AG04449 (cell line): ENCODE measurements at places on chromosomes 12 and 14.

DNA sequence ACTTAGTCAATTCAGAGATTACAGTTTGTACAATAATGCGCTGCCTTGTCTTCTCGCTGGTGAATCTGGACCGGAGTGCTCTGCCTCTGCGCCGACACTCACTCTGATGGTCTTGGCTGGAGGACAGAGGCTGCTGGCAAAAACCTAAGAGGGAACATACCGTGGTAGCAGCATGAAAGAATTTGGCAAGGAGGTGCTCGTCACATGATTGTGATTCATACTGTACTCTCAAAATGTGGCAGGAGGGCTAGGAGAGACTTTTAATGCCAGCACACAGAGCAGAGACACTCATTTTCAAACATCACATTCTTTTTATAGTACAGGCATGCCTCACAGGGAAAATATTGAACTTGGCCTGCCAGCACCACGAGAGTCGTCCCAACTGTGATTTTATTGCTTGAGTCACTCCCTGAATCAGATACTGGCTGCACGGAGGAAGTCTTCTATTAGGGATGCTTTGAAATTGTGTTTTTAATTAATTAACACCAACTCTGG, 67.8 kb downstream of the HMGA2 start:
- peak; percentile 99 for DNase-seq

- no peak for DNase-seq
Observed at GRCh38 chr12:119631930-119632678, 35.8 kb upstream of the PRKAB1 start.

GRCh38 chr14:87864356-87865270, 128.4 kb downstream of the GALC start:
- DNase-seq, result no peak

DNA sequence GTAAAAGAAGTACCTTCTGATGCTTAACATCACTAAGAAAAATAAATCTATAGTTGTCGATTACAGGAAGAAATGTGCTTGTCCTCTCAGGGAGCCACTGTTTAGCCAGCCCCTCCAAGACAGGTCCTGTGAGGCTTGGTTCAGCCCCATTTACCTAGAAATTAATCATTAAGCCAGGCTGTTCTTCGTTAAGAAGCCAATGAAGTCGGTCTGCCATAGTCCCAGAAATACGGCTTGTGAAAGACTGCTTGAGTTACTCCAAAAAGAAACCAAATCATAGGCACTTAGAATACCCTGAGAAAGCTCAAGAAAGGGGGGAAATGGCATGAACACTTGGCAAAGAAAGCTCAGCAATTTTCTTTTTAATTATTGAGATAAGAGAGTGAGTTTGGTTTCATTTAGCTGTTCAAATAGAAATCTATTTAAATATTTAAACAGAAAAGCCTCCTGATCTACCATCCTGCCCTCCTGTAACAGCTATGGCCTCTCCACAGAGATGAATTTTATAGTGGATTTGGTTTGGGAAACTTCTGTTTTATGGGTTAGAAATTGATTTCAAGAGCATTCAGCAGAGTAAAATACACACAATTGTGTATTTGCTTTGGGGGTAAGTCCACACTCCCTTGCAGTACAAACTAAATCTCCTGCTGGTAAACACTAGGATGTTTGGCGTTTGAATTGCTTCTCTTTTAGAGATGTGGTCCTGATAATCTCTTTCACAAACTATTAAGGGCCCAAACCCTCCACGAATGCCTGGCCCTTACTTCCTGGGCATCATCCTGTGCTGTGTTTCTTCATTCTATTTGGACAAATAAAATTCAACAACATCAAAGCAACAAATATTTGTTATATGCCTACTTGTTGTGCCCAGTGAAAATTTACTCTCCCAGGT, 234.4 kb downstream of the SEC23A start:
- DNase-seq, result no peak

GRCh38 chr12:110149086-110149660, 25.0 kb downstream of the IFT81 start:
- no peak for DNase-seq

DNA sequence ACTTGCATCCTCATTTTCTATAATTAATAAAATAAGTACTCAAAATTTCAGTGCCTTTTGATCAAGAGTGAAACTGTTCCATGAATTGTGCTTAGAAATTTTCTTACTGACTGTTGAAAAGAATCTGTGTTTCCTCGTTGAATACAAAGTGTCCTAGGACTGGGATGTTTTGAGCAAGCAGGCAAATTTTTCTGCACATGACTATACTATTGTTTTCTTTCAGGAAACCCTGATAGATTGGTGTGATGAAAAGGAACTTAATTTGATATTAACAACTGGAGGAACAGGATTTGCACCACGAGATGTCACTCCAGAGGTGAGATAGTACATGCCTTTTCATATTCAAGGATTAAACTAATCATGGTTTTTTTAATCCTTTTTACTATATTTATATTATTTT, 316.3 kb downstream of the GPHN start:
- DNase-seq, result no peak

DNA sequence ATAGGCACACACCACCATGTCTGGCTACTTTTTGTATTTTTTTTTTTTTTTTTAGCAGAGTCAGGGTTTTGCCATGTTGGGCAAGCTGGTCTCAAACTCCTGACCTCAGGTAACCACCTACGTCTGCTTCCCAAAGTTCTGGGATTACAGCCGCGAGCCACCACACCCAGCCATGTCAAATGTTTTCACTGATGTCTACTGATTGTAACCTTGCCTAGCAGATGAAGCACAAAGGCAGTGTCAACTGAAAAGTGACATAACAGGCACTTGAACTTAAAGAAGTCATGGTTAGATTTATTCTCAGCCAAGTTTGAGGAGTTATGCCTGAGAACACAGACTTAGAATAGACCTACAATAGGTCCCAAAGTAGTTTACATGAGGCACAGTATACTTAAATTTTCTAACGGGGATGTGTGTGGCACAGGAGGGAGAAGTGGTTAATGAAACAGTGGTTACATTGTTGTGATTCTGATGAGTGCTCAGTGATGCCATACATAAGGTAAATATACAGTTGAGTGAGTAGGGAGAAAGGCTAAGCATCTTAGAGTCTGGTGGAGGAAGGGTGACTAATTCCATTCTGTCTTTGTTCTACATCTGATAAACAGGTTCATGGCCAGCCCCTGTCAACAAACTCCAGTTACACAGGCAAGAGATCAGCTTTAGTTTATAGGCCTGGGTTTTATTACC, 12.6 kb upstream of the RNASE4 start:
- DNase-seq, result no peak

GRCh38 chr14:33612197-33612505, 338.7 kb downstream of the EGLN3 start:
- DNase-seq, result no peak

- no peak for DNase-seq
Observed at GRCh38 chr14:103206836-103207387, 83.7 kb downstream of the TNFAIP2 start.
